ENCODE measurements at places on chromosomes 4 and X. TPM values are rescaled to one million over a fixed set of nuclear protein-coding genes. Genes with fewer than 3 reads are reported as not detected.

Gene GPC4
- total RNA-seq: 416 TPM

Gene WWC2
- total RNA-seq: 99.3 TPM

Gene FRMPD4
- total RNA-seq: 0.18 TPM

Gene PPP2R2C
- 8.1 TPM for total RNA-seq

- H3K27ac ChIP-seq: no peak overlapping the region
- H3K27me3 ChIP-seq: no peaks in the 10 kb centered on the region
- DNase-seq: no peak
- H3K4me1 ChIP-seq: no peaks in the 10 kb centered on the region
Measured at GRCh38 chr4:67880866-67881610, 2.8 kb downstream of the TMPRSS11D start.

Gene ETDB
- not detected for total RNA-seq

GRCh38 chrX:38221391-38221929 lies 789 bp upstream of the SRPX start:
- H3K4me1 ChIP-seq: no peaks in the 10 kb centered on the region
- no peak for DNase-seq
- peak overlapping the region; percentile 81 for H3K4me3 ChIP-seq

Gene SFRP2
- 156 TPM for total RNA-seq
